Activated effector memory CD4-positive, alpha-beta T cell treated with anti-CD3 and anti-CD28 coated beads, Interleukin-2, amount 50 U/mL, for 16 hours (primary cell): ENCODE measurements at places on chromosomes 2 and 18.

- no peak for DNase-seq
These were observed 97.0 kb upstream of the REG3G start for GRCh38 chr2:78928502-78928901.

DNA sequence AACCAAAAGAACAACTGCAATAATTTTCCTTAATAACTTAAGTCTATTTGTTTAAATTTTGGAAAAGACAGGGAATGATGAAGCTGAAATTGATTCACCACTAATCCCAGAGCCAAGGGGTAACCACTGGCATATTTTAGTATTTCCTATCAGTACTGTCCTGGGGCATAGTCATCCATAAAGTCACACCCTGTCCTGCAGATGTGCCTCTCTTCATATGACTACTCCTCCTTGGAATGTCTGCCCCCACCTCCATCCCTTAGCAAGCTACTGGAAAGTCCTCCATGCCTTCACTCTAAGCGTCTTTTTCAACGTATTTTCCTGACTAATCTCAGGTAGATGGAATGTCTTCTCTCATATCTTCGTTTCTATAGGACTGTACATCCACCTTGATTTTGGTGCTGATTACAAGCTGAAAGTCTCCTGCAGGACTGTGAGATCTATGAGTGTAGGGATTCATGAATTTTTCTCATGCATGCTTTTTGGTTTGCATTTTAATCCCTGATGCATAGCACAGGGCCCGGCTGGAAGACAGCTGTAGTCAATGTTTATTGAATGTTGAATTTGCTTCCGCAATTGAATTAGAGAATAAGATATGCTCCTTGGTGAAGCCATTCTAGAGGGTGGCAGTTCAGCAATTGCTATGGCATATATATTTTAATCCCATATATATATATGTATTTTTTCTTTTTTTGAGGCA is 85.6 kb downstream of the MOGAT1 start:
- no peak for DNase-seq

DNA sequence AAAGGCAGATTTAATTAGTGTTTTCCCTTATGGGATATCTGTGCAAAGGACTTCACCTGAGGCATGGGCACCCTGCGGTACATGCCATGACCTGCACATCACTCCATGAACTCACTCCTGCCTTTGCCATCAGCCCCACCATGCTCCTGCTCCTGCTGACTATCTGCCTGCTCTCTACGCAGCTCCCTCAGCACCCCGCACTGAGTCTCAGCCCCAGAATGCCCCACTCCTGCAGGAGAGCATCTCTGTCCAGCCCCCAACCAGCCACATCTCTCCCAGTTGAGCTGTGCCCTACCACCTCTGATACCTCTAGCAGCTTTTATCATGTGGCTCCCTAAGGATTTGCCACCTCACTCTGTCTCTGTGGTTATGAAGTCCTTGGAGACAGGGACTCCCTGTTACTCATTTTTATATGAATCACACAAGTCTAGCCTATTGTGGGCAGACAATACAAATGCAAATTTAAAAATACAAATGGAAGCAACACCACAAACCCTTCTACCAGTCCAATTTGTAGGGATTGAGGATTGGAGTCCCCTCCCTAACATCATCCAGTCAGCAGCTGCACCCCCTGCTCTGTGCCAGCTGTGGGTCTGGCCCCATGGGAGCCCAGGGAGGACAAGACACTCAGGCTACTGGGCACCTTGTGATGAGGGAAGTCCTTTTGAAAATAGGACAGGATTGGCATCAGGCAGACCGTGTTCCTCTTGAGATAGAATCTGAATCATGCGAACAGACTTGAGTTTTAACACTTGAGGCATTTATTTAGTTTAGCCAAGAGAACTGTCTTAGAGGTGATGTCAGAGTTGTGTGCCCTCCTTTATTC is 689.6 kb upstream of the HS6ST1 start:
- no peak for DNase-seq

- peak; percentile 66 for DNase-seq
These were observed 75.8 kb downstream of the ACTR3 start for GRCh38 chr2:113965644-113966043.

- DNase-seq, result no peak
These were observed 42.5 kb downstream of the MAP4K3 start for GRCh38 chr2:39394516-39394961.

DNA sequence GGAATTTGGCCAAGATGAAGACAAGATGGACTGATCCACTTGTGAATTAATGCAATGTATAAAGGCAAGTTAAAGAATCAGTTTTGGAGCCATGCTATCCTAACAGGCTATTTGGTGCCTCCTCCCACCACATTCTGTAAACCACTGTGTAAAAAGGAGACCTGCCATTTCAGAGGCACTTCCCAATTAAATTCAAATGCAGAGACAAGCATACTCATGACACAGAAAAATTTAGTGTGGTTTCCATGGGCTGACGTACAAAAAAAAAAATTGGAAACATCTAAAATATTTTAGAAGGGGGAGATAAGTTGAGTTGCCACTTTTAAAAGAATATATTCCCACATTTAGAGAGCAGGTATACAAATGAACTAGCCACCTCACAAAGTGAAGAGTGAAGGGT is 112.1 kb downstream of the TCF4 start:
- no peak for DNase-seq

- no peak for DNase-seq
These were observed 203.9 kb downstream of the PHLPP1 start for GRCh38 chr18:62919109-62919838.

DNA sequence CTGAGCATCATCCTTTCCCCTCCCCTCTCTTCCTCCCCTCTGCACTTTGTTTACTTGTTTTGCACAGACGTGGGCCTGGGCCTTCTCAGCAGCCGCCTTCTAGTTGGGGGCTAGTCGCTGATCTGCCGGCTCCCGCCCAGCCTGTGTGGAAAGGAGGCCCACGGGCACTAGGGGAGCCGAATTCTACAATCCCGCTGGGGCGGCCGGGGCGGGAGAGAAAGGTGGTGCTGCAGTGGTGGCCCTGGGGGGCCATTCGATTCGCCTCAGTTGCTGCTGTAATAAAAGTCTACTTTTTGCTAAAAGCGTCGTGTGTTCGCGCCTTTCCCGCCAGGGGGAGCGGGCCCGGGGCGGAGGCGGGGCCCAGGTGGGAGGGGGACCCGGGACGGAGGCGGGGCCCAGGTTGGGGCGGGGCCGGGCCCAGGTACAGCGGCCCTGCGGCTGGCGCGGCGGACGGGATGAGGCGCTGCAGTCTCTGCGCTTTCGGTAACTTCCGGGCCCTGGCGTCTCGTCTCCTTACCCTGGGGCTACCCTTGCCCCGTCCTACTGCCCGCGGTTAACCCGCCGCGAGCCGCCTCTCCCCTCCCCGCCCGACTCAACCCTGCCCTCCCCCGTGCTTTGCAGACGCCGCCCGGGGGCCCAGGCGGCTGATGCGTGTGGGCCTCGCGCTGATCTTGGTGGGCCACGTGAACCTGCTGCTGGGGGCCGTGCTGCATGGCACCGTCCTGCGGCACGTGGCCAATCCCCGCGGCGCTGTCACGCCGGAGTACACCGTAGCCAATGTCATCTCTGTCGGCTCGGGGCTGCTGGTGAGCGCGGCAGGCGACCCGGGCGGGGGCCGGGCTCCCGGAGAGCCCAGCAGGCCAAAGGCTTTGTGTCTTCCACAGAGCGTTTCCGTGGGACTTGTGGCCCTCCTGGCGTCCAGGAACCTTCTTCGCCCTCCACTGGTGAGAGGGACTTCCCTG is at the start of gene KRTCAP3:
TSS of gene KRTCAP3 (plus strand) at position 424 of the 962 bp plus-strand sequence. CDS start at position 456, 32 bp downstream.
- DNase-seq, result peak; percentile 83
